ENCODE measurements at places on chromosomes 1 and 21.
A peak's percentile ranks its signal among the peaks of the same experiment; 100 is the strongest.

DNA sequence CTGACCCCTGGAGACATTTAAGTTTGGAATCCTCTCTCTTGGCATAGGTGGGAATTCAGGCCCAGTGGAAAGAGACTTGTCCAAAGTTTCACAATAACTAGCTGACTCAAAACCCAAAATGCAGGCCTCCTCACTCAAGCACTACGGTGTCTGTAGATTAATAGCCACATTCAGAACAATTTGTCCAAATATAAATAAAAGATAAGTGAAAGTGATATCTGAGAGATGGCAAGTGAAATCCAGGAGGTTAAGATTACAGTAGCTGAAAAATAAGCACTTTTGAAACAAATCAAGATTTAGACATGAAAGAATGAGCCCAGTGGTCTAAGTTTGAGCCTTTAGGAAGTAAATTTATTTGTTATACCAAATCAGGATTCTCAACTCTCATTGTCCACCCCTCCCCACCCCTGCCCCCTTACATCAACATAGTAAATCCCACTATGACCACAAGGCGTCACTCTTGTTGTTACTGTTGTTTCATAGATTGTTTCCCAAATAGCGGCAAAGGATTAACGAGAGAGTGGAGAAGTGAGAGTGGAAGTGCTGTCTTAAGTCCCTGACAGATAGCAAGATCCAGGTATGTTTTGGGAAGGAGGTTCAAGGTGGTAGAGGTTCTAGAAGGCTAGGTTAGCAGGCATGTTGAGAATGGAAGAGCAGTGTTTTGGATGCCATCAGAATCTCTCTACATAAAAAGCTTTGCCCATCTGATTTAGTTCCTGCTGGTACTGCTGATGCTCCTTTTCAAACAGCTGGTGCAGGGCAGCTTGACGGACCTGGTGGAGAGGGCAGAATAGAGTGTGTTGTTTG is 7.1 kb upstream of the TPM3 start:
- peak; percentile 31 for DNase-seq
- peaks cover 27% of the 10 kb centered on the region for H3K4me1 ChIP-seq
- H3K36me3 ChIP-seq: no peaks in the 10 kb centered on the region

DNA sequence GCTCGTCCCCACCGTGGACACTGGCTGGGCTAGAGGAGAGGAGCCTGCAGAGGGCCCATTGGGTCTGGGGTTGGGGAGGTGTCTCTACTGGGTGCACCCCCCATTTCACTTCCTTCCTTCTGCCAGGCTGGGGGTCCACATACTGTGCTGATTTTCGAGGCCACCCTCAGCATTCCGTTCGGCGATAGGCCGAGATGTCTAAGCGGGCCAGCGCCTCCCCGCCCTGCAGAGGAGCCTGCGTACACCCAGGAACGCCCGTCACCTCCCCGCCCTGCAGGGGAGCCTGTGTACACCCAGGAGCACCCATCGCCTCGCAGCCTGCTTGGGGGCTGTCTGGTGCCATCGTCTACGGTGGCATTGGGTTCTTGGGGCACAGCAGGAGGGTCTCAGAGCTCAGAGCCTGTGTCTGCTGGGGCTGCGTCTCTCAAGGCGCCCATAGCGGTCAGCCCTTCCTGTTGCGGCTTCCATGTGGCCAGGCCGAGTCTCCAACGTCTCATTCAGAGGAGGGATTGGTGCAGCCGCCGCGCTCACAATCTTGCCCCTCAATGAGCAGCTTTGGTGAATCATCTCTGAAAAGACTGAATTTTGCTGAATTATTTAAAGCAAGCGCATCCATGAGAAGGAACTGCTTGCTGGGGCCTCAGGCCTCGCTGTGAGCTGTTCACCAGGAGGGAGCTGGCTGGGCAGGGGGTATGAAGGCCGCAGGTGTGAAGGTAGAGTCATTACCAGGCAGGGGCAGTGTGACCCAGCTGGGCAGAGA is 30.7 kb upstream of the AGPAT3 start:
- peaks cover 28% of the 10 kb centered on the region for H3K27me3 ChIP-seq
- no peak overlapping the region for H3K4me3 ChIP-seq
- H3K36me3 ChIP-seq: no peaks in the 10 kb centered on the region
- no peak for DNase-seq
- H3K4me1 ChIP-seq: peaks cover 11% of the 10 kb centered on the region
- H3K27ac ChIP-seq: no peak overlapping the region

DNA sequence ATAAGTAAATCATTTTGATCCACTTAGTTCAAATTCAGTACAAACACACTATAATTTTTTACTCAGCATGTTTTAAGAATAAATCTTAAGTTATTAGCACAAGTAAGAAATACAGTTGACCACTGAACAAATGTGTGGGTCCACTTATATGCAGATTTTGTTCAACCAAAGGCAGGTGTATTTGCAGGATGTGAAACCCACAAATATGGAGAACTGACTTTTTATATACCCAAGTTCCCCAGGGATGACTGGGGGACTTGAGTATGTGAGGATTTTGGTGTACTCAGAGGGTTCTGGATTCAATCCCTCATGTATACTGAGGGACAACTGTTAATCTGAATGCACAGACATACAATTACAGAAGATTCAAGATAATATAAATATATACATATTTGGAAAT is 25.7 kb upstream of the ERICH3 start:
- H3K27ac ChIP-seq: no peak overlapping the region
- H3K36me3 ChIP-seq: peaks cover 19% of the 10 kb centered on the region
- H3K4me3 ChIP-seq: no peak overlapping the region
- H3K27me3 ChIP-seq: no peaks in the 10 kb centered on the region
- H3K4me1 ChIP-seq: no peaks in the 10 kb centered on the region

DNA sequence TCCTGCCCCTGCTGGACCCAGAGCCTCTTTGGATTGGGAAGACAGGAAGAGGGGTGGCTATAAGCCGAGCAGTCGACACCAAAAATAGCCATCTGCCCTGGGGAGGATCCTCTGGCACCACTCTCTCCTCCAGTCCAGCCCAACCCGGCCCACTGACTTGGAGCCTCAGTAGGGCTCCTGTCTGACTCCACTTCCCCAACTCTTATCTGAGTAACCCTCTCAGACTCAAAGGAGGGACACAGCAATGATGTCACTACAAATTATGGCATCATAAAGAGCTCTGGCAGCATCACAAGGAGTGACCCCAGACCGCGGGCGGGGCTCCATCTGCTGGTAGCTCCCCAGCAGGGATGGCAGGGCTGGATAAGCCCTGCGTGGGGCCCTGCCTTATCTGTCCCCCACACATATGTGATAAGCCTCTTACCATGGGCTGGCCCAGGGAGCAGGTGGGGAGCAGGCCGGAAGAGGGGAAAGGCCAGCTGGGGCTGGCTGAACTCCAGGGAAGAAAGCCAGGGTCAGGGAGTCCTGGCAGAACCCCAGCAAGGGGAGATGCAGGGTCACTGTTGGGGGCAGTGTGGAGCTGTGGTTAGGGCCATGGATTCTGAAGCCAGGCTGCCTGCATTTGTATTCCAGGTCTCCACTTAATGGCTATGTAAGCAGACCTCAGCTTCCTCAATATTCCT is 4.6 kb upstream of the SLC6A9 start:
- DNase-seq: no peak

- no peaks in the 10 kb centered on the region for H3K36me3 ChIP-seq
- H3K4me1 ChIP-seq: peaks cover 58% of the 10 kb centered on the region
- H3K27ac ChIP-seq: peak overlapping the region; percentile 72
- H3K27me3 ChIP-seq: peaks cover 20% of the 10 kb centered on the region
Measured at GRCh38 chr1:32247983-32248889, 1.2 kb downstream of the FAM167B start.

DNA sequence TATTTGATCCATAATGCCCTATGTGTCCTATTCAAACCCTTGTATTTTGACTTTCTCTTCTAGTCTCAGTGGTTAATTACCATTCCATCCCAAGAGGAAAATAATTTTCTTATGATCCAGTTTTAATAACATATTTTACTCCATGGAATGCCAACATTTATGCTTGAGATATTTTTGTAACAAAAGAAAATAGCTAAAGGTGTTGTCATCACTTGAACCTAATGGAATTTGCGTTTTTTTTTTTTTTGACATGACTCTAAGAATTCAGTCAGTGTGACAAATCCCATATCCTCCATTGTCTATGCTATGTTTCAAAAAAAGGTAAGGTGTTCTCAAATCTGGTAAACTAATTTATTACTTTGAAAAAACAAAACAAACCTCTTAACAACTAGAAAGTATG is 324.1 kb upstream of the ADAMTS5 start:
- peaks cover 4% of the 10 kb centered on the region for H3K27me3 ChIP-seq
- no peak overlapping the region for H3K27ac ChIP-seq
- no peak overlapping the region for H3K4me3 ChIP-seq
- no peak for DNase-seq

DNA sequence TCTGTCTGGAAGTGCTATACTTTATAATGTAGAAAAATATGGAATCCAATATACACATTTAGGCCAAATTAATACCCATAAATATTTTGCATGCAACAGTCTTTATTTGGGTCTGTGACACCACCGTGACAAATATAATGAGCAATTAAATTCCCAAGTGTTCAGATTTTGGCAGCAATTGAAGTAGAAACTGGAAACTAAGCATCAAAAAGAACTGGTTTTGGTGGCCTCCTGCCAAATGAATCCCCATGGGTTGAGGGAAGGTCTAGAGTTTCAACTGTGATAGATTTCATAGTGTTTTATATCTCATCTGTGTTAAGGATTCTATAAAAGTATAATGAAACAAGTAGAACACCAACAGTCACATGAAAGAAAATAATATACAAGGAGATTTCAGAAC is 88.4 kb downstream of the DPYD start:
- no peaks in the 10 kb centered on the region for H3K27me3 ChIP-seq
- H3K4me3 ChIP-seq: no peak overlapping the region
- H3K4me1 ChIP-seq: no peaks in the 10 kb centered on the region
- no peak overlapping the region for H3K27ac ChIP-seq

DNA sequence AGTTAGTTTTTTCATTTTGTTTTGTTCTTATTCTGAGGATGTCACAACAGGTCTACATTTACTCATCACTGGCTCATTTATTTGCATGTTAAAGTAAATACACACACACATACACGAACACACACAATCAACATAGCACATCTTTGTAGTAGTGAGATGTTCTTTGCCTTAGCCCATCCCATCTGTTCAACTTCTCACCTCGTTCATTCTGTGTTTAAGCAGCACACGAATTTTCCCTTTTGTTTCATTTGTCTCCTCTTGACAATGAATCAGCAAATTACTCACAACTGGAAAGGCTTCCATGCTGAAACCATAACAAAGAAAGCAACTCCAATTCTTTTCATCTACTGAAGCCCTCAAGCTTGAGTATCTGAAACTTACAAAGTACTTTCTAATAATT is 133.3 kb upstream of the CHRM3 start:
- H3K27me3 ChIP-seq: no peaks in the 10 kb centered on the region
- H3K4me3 ChIP-seq: no peak overlapping the region
- H3K4me1 ChIP-seq: no peaks in the 10 kb centered on the region
- DNase-seq: no peak
- H3K36me3 ChIP-seq: peaks cover 5% of the 10 kb centered on the region

DNA sequence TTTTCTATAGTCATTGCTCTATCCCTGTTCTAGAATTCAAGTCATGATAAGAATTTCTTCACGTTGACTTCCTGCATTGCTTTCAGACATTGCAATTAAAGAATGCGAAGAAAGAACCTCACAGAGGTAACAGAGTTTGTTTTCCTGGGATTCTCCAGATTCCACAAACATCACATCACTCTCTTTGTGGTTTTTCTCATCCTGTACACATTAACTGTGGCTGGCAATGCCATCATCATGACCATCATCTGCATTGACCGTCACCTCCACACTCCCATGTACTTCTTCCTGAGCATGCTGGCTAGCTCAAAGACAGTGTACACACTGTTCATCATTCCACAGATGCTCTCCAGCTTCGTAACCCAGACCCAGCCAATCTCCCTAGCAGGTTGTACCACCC is 10.6 kb downstream of the APCS start:
- H3K4me1 ChIP-seq: no peaks in the 10 kb centered on the region
- no peak overlapping the region for H3K4me3 ChIP-seq
- peaks cover 6% of the 10 kb centered on the region for H3K27me3 ChIP-seq

- no peak for DNase-seq
- H3K4me3 ChIP-seq: no peak overlapping the region
- H3K27ac ChIP-seq: peak overlapping the region; percentile 31
- peaks cover 46% of the 10 kb centered on the region for H3K36me3 ChIP-seq
- no peaks in the 10 kb centered on the region for H3K27me3 ChIP-seq
Measured at GRCh38 chr1:93253516-93253915, 73.0 kb downstream of the CCDC18 start.
